Breast epithelium (tissue), 4 donors: ENCODE measurements at places on chromosomes 2 and 18. TPM values are rescaled to one million over a fixed set of nuclear protein-coding genes. Genes with fewer than 3 reads are reported as not detected.

DNA sequence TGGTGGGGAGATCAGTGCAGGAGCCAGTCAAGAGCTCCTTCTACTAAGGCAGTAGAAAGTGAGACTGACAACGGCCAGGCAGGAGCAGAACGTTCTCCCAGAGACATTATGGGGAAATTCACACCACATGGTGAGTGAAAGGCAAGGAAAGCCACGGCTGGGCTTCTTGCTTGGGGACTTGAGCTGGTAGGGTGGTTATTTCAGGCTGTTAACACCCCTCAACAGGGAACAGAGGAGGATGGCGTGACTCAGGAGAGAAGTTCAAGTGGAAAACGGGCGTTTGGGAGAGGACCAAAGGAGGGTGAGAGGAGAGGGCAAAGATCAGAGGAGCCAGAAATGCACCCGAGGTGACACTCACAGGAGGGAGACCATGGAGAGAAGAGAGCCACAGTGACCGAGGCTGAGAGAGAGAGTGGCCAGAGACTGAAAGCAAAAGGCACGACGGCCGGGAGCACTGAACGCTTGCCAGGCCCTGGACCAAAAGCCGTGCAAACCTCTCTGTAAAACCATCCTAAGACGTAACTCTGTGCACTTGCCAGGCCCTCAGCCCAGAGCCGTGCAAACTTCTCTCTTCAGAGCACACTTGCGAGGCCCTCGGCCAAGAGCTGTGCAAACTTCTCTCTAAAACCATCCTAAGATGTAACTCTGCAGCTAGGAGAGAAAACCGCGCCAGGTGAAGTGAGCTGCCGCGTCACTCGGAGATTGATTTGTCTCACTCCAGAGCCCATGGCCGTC is 7.7 kb downstream of the TPO start:
- no peak overlapping the region for H3K27ac ChIP-seq
- H3K4me1 ChIP-seq = no peaks in the 10 kb centered on the region
- DNase-seq = no peak
- H3K36me3 ChIP-seq = no peaks in the 10 kb centered on the region

- no peak overlapping the region for H3K27ac ChIP-seq
- H3K4me1 ChIP-seq = no peaks in the 10 kb centered on the region
- H3K36me3 ChIP-seq = no peaks in the 10 kb centered on the region
- no peaks in the 10 kb centered on the region for H3K27me3 ChIP-seq
Observed at GRCh38 chr2:74618410-74619083, 29.6 kb downstream of the M1AP start.

DNA sequence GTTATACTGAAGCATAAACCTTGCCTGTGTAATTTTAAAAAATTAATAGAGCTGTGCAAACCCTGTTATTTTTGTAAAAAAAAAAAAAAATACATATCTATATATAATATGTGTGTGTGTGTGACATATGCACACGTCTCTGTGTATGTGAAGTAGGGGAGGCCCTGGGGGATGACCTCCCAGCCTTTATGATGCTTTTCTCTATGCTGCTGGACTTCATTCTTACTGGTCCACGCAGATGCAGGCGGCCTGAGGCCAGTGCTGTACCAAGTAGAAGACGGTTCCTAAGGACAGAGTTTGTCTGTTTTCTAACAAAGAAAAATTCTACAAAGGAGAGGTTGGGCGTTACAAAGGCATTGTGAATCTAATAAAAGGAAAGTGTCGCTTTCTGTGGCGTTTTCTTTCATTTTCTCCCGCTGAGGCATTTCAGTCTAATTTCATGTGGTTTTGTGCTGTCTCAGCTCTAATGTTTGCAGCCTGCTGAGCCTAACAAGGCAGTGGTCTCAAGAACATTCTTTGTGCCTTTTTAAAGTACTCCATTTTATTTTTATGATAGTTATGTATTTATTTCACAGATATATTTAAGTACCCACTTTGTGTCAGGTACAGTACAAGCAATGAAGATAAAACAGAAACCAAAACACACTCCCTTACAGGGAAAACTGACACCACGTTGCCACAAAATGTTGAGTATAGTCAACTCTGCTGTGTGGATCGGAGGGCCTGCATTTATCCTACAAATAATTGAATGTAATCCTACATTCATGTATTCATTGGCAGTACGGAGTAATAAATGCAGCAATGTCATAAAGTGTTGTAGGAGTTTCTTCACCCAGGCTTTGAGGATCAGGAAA is 118.0 kb downstream of the RAB3GAP1 start:
- no peaks in the 10 kb centered on the region for H3K4me1 ChIP-seq
- H3K4me3 ChIP-seq = no peak overlapping the region
- no peak overlapping the region for H3K27ac ChIP-seq
- DNase-seq = no peak

DNA sequence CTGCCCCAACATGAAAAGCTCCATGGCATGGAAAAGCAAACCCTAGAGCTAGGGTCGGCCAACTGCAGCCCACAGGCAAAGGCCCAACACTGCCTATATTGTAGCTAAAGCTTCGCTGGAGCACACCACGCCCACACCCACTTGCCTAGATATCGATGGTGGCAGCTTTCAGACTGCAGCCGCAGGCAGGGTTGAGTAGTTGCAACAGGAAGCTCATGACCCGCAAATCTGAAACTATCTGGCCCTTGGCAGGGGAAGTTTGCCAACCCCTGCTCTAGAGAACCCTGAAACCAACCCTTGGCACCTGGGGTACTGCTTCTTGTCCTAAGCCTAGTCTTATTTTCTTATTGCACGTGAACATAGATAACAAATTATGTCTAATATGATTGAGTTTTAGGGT is 250.0 kb downstream of the SOX11 start:
- H3K4me1 ChIP-seq = no peaks in the 10 kb centered on the region
- no peaks in the 10 kb centered on the region for H3K36me3 ChIP-seq
- no peaks in the 10 kb centered on the region for H3K27me3 ChIP-seq
- H3K27ac ChIP-seq = no peak overlapping the region

GRCh38 chr2:47782381-47782670 is 619 bp upstream of the MSH6 start:
- H3K4me3 ChIP-seq = peak overlapping the region; percentile 94
- H3K36me3 ChIP-seq = no peaks in the 10 kb centered on the region
- H3K4me1 ChIP-seq = peaks cover 3% of the 10 kb centered on the region
- H3K27ac ChIP-seq = peak overlapping the region; percentile 95

- H3K4me1 ChIP-seq = no peaks in the 10 kb centered on the region
- H3K27me3 ChIP-seq = no peaks in the 10 kb centered on the region
- DNase-seq = no peak
- H3K4me3 ChIP-seq = no peak overlapping the region
- H3K27ac ChIP-seq = no peak overlapping the region
- no peaks in the 10 kb centered on the region for H3K36me3 ChIP-seq
Observed at GRCh38 chr18:56570978-56571377, 67.4 kb downstream of the TXNL1 start.

DNA sequence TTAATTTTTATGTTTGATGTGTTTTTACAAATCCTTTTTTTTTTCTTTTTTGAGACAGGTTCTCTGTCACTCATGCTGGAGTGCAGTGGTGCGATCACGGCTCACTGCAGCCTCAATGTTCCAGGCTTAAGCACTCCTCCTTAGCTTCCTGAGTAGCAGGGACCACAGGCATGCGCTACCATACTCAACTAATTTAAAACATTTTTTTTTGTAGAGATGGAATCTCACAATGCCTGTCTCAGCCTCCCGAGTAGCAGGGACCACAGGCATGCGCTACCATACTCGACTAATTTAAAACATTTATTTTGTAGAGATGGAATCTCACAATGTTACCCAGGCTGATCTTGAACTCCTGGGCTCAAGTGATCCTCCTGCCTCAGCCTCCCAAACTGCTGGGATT is 3.2 kb downstream of the NOTO start:
- DNase-seq = no peak
- H3K4me1 ChIP-seq = peaks cover 7% of the 10 kb centered on the region
- H3K36me3 ChIP-seq = no peaks in the 10 kb centered on the region
- H3K27ac ChIP-seq = no peak overlapping the region

- H3K27me3 ChIP-seq = no peaks in the 10 kb centered on the region
- no peak for DNase-seq
- no peaks in the 10 kb centered on the region for H3K4me1 ChIP-seq
- H3K27ac ChIP-seq = no peak overlapping the region
- no peak overlapping the region for H3K4me3 ChIP-seq
Observed at GRCh38 chr18:37787452-37787851, 221.9 kb upstream of the CELF4 start.

DNA sequence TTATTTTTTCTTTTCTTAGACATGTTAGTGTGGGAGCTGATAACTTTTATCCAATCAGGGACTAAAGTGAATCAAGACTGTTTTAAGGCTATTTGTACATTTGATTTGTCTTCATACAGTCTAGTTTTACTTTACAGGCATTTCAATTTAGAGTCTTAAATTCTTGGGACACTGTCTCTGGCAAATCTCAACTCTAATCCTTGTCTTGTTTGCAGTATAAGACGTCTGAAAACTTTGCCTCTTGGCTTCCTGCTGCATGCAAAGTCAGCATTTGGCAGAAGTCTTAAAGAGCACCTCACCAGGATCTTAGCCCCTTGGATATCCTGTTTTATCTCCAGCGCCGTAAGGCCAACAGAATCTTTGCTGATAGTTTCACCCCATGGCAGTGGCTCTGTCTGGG is 30.3 kb downstream of the SPOPL start:
- H3K4me1 ChIP-seq = no peaks in the 10 kb centered on the region
- no peak overlapping the region for H3K27ac ChIP-seq
- H3K36me3 ChIP-seq = no peaks in the 10 kb centered on the region
- DNase-seq = no peak
- no peaks in the 10 kb centered on the region for H3K27me3 ChIP-seq
- no peak overlapping the region for H3K4me3 ChIP-seq

- no peak for DNase-seq
- no peaks in the 10 kb centered on the region for H3K27me3 ChIP-seq
- no peaks in the 10 kb centered on the region for H3K36me3 ChIP-seq
- H3K27ac ChIP-seq = no peak overlapping the region
Observed at GRCh38 chr2:198471291-198471690, 666.9 kb downstream of the PLCL1 start.

DNA sequence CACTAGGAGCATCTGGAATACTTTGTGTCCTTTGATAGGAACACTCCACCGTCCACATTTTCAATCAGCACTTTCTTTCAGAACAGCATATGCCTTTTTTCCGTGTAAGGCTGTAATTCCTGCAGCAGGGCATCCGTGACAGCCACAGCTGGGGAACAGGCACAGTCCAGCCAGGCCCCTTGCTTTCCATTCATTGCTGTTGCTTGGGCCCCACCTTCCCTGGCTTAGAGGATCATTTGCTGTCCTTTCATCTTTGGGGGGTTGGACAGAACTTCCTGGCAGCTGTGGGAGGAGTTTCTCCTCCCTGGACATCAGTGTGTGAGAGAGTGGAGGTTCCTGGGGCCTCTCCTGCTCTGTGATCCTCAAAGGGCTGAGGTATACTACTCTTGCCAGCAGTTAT is 49.7 kb upstream of the ITM2C start:
- H3K4me3 ChIP-seq = no peak overlapping the region
- H3K36me3 ChIP-seq = no peaks in the 10 kb centered on the region
- H3K27ac ChIP-seq = no peak overlapping the region
- H3K4me1 ChIP-seq = no peaks in the 10 kb centered on the region

DNA sequence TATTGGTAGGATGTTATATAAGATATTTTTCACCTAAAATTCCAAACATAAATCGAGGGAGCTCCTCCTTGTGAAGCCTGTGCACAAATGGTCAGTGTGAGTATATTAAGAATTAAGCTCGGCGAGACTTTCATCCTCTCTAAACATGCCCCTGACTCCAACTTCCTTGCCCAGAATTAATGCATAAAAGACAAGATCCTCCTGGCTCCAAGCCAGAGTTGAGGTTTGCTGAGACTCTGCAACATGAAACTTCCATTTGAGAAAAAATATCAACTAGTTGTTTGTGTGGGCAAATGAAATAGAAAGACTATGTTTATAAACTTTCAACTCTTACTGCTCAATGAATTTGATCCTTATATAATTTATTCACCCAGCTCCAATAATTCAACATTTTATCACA is 68.1 kb downstream of the CCDC178 start:
- no peak overlapping the region for H3K27ac ChIP-seq
- H3K27me3 ChIP-seq = no peaks in the 10 kb centered on the region
- no peaks in the 10 kb centered on the region for H3K4me1 ChIP-seq

DNA sequence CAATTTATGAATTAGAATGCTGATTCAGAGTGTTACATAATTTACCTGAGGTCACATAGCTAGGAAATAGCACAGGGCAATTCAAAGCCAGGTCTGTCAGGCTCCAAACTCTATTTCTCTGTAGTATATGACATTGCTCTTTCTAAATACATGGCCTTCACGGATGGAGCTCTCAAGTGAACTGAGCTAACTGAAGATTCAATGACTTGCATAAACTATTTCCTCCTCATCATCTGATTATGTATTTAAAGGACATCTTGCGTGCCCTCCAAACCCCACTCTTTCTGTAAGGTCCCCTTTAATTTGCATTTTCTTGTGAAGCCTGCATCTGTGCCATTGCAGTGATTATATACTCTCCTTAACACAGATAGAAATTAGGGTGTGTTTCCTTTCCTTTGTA is 537.4 kb upstream of the VRK2 start:
- H3K27ac ChIP-seq = no peak overlapping the region
- H3K4me3 ChIP-seq = no peak overlapping the region
- H3K4me1 ChIP-seq = no peaks in the 10 kb centered on the region
- no peaks in the 10 kb centered on the region for H3K27me3 ChIP-seq

DNA sequence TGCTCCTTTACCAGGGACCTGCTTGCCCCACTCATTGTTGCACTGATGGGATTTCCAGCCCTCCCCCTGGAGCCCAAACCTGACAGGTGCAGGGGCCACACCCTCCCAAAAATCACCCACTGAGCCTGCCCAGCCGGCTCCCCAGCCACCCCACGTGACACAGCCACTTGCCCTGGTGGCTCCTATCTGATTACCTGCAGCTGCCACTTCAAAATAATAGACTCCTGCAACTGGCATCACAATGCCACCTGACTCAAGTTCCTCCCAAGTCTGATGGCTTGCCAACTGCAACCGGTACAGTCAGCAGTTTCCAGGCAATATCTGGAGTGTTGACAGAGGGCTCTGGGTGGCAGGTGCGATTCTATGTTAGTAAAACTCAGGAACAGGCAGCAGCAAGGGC is 66.2 kb downstream of the CRACDL start:
- H3K27ac ChIP-seq = peak overlapping the region; percentile 91
- H3K27me3 ChIP-seq = no peaks in the 10 kb centered on the region
- H3K4me1 ChIP-seq = no peaks in the 10 kb centered on the region
- no peaks in the 10 kb centered on the region for H3K36me3 ChIP-seq
- DNase-seq = peak; percentile 86

DNA sequence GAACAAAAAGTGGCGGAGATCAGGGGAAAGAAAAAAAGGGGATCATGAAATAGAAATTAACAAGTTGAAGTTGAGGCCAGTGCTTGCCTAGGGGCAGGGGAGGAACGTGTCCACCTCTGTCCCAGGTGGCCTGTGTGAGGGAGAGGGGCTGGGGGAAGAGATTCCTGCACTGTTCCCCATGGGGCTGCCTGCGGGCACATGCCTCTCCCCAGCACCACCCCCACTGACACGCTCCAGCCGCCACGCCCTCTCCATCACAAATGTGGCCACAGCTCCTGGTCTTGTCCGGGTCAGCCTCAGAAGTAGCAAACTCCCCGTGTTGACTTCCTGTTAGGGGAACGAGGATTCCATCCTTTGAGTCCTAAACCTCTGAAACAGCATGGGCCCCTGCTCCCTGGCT is 161.2 kb downstream of the GLI2 start:
- H3K27ac ChIP-seq = no peak overlapping the region
- H3K4me3 ChIP-seq = no peak overlapping the region
- no peaks in the 10 kb centered on the region for H3K27me3 ChIP-seq
- no peak for DNase-seq

Gene CYBRD1
- 409 TPM for total RNA-seq

Gene TUBA3E
- not detected for total RNA-seq

Gene HOXD4
- total RNA-seq = 5.6 TPM

Gene STRN
- 35.1 TPM for total RNA-seq

Gene TXNDC2
- total RNA-seq = not detected

Gene PRSS56
- not detected for total RNA-seq

Gene CFAP221
- 0.98 TPM for total RNA-seq
